ENCODE measurements at places on chromosomes 4 and X. TPM values are rescaled to one million over a fixed set of nuclear protein-coding genes. Genes with fewer than 3 reads are reported as not detected.

DNA sequence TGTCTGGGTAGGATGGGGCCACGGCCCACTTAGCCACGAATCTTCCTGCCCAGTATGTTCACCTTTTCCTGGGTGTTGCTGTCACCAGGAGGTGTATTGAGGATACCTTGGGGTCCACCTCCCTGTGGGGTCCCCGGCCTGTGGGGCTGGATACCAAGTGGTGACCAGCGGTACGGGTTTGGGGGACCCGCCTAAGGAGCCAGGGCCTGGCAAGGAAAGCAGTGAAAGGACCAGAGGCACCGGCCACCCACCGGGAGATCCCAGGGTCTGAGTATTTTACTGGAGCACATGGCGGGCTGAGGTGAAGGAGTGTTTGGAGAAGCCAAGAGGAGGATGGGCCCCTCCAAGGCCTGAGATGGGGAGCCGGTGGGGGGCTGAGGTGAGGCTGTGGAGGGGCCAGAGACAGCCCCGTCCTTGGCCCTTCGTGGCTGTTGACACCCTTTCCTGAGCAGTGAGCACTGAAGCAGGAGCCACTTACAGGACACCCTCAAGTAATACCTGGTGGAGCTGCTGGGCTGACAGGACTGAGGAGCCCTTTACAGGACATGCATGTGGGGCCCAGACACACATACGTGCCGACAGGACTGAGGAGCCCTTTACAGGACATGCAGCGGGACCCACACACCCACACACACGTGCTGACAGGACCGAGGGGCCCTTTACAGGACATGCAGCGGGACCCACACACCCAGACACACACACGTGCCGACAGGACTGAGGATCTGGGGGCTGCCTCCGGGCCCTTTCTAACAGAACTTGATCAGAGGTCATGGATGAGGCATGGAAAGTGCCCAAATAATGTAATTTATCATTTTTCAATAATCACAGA, 38.4 kb downstream of the TMEM271 start:
- DNase-seq: no peak

The GPAT3 gene
- total RNA-seq: 1.3 TPM

- DNase-seq: no peak
Observed at GRCh38 chr4:40550196-40550595, 79.5 kb downstream of the RBM47 start.

GRCh38 chr4:128827296-128827695, 17.8 kb downstream of the JADE1 start:
- no peak for DNase-seq

DNA sequence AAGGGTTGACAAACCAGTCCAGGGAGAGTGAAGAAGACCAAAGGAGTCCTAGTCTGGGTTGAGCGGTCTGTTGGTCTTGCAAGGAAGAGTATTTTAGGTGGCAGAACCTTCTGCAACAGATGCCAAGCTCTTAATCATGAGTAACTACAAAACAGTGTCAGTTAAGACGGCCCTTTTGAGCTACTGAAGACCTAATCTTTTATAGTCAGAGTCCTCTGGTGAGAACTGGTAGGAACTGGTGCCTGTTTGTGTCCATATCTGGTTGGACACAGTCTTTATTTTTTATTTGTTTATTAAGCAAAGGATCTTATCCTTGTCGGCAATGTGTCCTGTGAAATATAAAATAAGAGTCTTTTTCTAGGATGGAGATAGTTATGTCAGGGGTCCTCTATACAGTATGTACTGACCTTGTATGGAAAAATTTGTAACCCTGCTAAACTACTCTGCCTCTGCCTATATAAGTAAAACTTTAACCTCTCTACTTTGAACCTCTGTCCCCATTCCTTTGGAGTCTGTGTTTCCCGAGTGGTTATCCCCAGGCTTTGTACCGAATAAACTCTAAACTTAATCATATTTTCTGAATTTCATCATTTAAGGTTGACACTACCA, 47.1 kb downstream of the FAM13A start:
- no peak for DNase-seq

DNA sequence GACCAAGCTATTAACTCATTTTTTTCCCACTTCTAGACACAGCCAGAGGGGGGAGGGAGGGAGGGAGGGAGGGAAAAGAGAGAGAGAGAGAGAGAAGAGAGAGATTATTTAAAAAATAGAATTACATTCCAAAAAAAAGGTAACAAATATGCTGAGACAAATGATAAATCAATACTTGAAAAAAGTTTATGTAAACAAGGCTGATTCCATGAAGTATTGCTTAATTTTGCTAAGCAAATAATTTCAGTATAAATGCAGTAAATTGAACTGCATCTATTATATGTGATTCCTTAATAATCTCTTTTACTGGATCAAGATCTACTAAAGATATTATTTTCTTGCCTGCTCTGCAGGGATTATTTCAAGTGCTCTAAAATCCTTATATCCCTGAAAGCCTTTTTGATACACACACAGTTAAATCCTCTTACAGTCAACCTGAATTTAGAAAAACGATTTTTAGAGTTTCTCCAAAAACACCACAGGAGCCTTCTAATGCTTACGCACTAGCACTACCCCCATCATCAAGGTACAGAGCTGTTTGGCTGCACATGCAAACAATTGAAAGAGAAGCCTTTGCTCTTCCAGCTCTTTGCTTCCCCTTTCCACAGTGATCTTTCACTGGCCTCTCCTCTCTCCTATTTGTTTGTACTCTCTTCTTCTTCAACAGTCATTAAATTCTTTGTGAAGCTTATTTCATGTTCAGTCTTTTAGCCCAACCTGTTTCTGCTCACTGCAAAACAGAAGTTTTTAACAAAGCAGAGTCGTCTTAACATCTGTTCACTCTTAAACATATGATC, 426.3 kb upstream of the FAM241A start:
- DNase-seq: no peak

The GAGE12H gene
- total RNA-seq: not detected

All from activated CD4-positive, alpha-beta T cell treated with anti-CD3 and anti-CD28 coated beads for 36 hours (primary cell).